C1 segment of cervical spinal cord (tissue), 14 donors: ENCODE measurements at places on chromosomes 1 and 21.
A peak's percentile ranks its signal among the peaks of the same experiment; 100 is the strongest.

DNA sequence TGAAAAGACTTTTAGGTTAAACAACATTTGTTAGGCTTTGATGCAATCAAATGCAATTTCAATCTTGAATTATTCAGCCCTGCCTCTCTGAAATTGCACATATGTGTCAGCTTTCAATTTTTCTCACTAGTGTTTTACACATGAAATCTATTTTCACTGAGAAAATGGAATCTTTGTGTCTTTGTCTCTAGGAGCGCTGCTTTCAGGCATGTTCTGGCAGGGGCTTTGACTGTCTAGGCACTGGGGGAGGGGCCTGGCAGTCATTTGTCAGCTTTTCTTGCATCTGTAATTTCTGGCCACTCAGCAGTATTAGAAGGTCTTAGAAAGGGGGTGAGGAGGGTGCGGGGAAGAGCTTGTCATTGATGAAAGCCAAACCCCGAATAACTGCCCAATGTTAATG, 264.4 kb downstream of the PTPRC start:
- DNase-seq = peak; percentile 30

DNA sequence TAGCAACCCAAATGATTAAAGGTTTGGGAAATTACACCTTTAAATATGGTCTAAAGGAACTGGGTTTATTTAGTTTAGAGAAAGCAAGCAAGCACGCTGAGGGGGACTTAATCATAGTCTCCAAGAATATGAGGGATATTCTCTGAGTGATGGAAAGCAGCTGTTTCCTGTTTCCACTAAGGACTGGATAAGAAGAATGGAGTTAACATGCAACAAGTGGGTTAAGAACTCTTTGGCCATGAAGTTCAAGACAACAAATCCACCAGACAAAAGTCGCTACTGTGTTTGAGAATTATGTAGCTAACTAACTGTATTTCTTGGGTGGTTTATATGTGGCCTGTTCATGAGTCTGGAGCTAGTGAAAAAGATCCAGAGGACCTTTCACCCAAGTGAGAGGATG, 85.7 kb downstream of the TGFB2 start:
- DNase-seq = no peak

DNA sequence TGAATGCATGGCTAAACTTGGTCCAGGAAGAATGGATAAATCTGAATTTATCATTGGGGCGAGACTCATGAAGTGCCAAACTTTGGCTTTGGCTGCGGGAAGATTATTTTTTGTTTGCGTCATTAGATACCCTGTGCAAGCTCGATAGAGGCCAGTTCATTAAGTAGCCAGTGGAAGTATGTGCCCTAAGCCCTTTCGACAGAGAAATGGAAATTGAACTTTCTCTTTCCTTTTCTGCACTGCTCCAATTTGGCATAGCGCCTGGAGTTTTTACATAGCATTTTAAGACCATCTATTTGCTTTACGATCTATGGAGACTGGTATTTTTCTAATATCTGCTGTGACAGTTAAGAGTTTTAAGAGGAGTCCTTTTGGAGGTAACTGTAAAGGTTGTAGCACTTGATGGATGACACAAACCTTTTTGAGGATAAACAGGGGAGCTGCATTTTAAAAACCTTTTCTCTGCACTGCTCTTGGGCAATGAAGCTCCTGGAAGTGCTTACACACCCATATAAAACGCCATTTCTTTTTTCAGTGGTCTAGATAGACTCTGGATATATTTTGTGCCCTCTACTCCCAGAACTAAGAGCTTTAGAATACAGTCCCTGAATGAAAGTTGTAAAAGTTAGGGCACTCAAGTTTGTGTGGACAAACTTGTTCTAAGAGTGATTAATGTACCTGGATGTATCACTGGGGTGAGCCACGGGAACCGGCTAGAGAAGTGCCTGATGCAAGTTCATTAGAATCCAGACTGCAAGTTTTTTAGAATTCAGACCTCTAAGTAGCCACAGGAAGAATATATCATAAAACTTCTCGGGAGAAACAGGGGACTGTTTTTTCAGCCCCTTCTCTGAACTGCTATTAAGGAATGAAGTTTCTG, 41.3 kb upstream of the CFHR3 start:
- no peak for DNase-seq

GRCh38 chr1:159428536-159428935, 3.5 kb upstream of the OR10J4 start:
- no peak for DNase-seq

DNA sequence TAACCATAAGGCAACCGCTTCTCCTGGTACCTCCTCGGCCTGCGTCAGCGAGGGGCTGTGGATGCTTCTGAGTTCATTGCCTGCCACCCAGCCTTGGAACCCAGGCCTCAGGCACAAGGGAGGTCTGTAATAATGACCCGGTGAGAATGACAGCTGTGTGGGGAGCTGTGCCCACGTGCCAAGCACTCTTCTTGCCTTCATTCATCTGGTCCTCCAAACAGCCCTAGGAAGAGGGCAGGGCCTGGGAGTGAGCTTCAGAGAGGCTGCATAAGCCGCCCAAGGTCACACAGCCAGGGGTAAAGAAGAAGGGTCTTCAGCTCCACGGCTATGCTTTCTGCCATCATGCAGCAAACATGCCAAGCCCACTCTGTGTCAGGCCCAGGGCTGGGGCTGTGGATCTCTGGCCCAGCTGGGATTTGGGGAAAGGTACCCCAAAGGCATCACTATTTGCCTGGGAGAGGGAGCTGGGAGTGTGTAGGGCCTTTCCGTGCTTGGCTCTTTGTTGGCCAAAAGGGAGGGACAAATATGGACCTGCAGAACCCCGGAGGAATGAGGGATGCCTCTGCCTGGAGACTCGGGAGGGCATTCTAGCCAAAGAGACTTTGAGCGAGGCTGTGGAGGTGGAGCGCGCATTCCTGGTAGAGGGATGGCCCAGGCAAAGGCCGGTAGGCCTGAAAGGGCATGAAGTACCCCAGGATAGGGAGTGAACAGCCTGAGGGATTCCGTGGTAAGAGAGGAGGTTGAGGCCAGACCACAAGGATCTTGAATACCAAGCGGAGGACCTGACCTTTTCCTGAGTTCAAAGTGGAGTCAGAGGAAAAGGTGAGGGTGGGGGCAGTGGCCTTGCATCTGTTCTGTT, 10.1 kb upstream of the EDN2 start:
- DNase-seq = no peak

GRCh38 chr1:224404916-224405603, 29.5 kb downstream of the WDR26 start:
- no peak for DNase-seq

- no peak for DNase-seq
These were observed 420.3 kb upstream of the VAMP3 start for GRCh38 chr1:7350804-7351203.

- no peak for DNase-seq
These were observed 59.9 kb upstream of the TTC34 start for GRCh38 chr1:2861143-2861987.
